ENCODE measurements at places on chromosomes 12 and 14.

DNA sequence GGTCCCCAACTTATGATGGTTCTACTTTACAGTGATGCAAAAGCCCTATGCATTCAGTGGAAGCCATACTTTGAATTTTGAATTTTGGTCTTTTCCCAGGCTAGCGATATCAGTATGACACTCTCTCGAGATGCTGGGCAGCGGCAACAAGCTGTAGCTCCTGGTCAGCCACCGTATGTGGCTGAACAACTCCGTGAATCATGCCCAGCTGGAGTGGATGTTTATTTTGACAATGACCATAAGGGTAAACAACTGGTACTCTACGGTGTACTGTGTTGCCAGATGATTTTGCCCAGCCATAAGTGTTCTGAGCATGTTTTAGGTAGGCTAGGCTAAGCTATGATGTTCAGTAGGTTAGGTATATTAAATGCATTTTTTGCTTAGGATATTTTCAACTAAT is 8.2 kb upstream of the ZNF410 start:
- DNase-seq, result peak; percentile 59

DNA sequence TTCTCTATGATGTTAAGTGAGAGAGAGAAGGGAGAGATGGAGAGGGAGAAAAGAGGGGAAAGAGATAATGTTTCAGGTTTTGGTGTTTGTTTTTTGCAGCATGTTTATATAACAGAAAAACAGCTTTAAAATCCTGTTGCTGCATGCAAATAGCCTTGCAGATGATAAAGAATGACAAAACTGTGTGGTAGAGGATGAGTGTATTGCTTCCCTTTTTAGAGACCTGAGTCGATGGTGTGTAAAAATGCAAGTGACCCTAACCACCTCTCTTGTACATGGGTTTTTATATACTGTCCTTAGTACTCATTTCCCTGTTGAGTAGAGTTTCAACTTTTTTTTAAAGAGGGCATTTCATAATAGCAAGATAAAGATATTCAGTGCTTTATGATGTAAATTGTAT is 249.1 kb downstream of the AKAP6 start:
- no peak for DNase-seq

DNA sequence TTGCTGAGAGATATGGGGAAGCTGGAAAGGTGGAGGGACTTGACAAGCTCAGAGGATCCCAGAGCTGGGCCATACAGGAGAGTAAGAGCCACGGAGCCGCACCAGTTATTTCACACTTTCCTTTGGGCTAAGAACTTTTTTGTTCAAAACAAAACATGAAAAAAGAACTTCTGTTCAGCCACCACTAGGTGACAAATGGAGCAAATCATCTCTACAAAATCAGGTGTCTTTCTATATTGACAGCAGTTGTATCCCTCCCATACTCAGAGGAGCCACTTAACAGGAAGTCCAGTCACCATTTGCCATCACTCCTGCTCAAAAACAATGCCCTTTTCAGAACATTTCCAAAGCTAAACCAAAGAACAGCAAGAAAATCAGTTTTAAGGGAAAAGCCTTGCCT is 70.3 kb upstream of the DBX2 start:
- DNase-seq, result no peak

GRCh38 chr14:61766151-61766550 is 3.9 kb downstream of the SNAPC1 start:
- no peak for DNase-seq

- no peak for DNase-seq
These were observed 22.7 kb downstream of the LTBP2 start for GRCh38 chr14:74589291-74589879.

DNA sequence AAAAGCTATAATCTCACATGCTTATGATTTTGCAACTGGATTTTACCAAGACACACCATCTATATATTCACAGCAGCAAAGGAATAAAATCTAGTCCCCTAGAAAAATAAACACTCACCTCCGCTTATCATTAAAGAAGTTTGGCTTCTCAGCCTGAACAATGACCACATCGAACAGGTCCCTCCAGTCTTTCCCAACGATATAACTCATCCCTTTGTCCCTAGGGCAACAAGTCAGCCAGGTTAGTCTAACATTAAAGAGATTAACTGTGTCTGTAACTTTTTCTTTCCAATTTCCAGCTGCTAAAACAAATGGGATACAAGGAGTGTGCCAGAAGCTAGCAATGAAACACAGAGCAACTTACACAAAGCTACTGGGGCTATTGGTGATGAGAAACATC is 48.0 kb downstream of the NT5DC3 start:
- DNase-seq, result no peak

DNA sequence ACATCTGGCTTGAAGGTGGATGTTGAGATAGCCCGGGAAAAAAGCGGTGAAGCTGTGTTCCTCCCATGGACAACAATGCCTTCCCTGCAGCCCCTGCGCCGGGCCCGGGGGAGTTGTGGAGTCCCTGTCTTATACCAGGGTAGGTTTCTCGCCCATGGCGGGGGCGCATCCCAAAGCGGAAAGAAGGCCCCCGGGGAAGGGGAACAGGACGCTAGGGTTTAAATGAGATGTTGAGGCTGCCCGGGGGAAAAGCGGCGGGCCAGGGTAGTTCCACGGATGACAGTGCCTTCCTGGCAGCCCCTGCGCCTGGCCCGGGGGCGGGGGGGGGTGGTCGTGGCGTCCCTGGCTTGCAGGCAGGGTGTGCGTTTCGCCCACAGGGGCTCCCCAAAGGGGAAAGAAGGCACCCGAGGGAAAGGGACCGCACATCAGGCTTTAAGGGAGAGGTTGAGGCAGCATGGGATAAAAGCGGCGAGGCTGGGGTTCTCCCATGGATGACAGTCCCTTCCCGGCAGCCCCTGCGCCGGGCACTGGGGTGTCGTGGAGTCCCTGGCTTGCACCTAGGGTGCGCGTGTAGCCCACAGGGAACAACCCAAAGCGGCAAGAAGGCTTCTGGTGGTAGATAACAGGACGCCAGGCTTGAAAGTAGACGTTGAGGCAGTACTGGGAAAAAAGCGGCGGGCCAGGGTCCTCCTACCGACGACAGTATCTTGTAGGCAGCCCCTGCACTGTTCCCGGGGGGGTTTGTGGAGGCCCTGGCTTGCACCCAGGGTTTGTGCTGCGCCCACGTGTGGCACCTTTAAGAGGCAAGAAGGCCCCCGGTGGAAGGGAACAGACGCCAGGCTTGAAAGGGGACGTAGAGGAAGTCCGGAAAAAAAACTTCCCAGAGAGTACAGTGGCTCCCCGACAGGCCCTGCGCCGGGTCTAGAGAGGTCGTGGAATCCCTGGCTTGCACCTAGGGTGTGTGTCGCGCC is 160.8 kb upstream of the ALG10B start:
- no peak for DNase-seq

DNA sequence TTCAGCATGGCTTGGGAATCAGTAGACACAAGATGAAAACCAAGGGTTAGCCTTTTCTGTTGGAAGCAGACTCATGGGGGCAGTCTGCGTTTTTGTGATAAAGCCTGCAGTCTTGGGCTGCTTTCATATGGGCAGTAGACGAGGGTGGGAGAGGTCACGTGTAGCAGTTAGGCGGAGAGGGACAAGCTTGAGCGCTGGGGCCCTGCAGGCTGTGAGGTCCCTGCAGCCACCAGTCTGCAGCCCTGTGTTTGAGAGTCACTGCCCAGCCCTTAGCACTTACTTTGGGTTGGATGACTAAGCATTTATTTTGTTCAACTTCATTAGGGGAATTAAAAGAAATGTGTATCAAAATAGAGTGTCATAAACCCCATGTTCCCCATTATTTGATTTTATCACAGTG is 37.2 kb downstream of the EP400 start:
- DNase-seq, result no peak

DNA sequence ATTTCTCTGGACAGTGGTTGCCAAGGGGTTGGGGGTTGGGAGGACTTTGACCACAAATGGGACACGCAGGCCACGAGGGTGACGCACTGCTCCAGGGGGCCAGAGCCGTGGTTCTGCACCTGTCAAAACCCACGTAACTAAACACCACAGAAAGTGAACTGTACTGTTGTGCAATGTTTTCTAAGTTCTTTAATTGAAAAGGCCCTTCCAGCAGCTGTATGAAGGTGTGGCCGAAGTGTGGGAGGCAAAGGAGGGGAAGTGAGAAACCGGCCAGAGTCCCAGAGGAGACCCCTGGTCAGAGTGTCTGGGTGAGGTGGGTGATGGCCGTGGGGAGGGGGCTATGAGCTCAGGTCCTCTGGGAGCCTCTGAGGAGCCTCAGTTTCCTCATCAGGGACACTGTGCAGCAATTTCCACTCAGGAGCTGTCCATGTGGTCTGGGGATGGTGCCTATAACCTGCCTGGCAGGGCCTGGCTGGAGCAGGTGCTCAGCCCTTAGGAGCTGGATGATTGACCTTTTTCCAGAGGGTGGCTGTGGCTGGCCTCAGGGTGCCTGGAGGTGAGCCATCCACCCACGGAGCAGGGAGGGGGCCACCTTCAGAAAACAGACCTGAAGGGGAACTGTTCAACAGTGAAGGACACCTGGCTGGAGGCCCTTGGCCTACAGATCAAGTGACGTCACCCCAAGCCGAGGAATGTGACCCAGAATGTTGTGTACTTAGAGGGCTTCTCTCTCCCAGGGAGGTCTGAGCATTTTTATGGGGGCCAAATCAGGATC is 9.8 kb upstream of the BDKRB2 start:
- no peak for DNase-seq

DNA sequence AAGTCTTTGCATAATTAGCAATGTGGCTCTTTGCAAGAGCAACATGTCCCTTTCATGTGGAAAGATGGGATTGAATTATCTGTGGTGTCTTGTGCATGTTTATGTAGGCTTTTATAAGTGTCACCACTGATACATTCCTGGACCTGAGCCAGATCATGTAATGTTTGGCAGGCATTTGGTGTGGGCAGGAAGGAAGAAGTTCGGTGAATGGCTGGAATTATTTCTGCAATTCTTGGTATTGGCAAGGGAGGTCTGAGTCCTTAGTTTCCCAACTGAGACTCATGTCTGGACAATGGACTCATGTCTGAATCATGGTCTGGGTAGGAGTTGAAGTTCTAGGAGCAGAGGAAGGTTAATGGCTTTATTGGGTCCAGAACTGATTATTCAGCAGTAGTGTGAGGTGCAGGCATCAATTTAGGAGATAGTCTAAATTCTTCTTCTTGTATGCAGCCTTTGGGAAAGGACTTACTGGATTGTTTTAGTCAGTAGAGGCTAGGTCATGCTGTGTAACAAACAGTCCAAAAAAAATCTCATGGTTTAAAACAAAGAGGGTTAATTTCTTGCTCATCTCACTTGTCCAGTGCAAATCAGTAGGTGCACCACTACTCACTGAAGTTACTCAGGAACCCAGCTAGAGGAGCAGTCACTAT is 186.5 kb upstream of the LHX5 start:
- DNase-seq, result peak; percentile 6

DNA sequence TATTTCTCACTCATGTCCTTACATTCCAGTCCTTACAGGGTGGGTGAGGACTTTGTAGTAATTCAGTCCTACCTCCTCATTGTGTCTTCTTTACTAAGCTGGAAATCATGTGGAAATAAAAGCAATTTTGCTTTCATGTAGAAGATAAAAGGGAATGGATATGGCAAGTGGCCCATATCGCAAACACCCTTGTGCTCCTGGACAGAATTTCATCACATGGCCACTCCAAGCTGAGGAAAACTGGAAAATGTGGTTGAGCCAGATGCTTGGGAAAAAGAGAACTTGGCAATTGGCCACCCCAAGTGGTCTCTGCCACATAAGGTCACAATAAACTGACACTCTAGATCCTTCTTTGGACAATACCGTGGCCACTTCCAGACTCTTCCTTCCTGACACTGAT is 64.2 kb upstream of the IFNG-AS1 start:
- DNase-seq, result peak; percentile 62

GRCh38 chr14:68495101-68496039 is 297.5 kb downstream of the ZFP36L1 start:
- DNase-seq, result peak; percentile 30

GRCh38 chr12:51887476-51888315 is at the start of gene ANKRD33:
Gene ANKRD33 (plus strand): TSS chr12:51888103. CDS start chr12:51888187, 84 bp downstream.
- DNase-seq, result no peak

DNA sequence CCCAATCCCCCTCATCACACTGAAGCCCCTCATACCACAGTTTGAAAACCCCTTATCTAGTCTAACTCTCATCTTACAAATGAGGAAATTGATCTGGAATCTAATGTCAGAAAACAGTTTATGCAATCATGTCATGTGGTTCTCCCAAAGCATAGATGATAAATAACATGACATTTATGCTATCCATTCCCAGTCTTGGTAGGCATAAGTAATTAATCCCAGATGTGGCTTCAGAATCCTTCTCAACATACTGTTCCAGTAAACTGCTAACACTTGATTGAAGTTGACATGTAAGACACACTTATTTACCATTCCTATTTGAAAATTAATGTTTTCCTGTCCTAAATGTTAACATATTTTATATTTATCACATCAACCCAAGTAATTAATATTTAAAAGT is 168.7 kb downstream of the GALC start:
- no peak for DNase-seq

DNA sequence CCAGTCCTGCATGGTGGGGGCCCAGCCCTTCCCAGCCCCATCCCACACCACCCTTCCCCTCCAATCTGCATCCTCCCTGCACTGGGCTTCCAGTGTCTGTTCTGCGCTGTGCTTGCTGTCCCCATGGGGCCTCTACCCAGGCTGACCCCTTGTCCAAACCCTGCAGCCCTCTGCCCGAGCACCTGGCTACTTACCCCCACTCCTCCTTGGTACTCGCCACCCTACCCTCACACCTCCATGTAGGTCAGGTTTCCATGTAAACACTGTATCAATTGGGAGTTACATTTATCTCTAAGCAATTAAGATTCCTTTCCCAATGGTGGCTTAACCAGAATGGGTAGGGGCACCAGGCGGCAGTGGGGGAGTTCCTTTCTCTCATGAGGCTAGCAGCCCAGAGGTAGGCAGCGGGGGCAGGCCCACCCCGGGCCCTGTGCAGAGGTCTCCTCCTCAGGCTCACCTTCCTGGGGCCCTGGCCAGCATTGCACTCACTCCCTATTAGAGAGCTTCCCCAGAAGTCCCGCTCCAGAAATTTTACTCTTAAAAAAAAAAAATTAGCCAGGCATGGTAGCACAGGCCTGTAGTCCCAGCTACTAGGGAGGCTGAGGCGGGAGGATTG is 76.6 kb upstream of the CCND2 start:
- no peak for DNase-seq

- no peak for DNase-seq
These were observed 149.6 kb upstream of the OTX2 start for GRCh38 chr14:56959869-56960268.

DNA sequence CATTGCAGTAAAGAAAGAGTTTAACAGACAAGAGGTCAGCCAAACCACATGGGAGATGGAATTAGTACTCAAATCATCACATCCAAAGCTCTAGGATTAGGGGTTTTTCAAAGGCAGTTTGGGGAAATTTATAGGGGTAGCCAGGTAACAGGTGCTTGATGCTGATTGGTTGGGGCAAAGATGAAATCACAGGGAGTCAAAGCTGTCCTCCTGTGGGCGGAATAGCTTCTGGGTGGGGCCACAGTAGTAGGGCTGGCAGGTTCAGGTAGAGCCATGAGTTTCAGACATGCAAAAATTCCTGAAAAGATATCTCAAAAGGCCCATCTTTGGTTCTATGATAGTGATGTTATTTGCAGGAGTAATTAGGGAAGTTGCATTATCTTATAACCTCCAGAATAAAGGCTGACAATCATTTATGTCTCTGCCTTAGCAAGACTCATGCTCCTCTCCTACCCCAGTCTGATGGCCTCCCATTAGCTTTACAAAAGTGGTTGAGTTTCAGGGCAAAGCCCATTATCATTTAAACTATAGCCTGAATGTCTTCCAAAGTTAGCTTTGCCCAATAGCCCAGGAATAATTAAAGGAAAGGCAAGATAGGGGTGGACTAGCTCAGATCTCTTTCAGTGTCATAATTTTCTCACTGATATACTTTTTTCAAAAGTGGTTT is 42.1 kb upstream of the CNTN1 start:
- DNase-seq, result no peak

GRCh38 chr12:64097366-64098105 is 124.6 kb downstream of the KICS2 start:
- peak; percentile 51 for DNase-seq
